ENCODE measurements at places on chromosomes 13 and 19.

GRCh38 chr19:11423164-11423790 lies 4.2 kb upstream of the RGL3 start:
- no peak for DNase-seq

- no peak for DNase-seq
Measured at GRCh38 chr13:114256547-114256946, 21.9 kb downstream of the CDC16 start.

DNA sequence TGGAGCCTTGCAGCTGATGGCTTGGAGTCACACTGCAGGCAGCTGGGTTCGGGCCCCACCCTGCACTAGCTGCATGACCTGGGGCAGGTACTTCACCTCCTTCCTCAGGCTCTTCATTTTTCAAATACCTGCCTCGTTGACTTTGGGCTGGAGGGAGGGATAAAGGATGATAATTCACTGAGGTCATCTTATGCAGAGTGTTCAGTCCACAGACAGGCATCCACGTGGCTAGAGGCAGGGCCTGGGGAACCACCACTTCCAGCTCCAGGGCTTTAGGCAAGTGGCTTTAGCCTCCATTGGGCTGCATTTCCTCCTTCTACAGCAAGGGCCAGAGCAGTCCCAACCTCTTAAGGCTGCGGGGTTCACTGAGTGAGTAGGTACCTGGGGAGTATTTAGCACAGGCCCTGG lies 84.8 kb downstream of the SIPA1L3 start:
- DNase-seq, result no peak

DNA sequence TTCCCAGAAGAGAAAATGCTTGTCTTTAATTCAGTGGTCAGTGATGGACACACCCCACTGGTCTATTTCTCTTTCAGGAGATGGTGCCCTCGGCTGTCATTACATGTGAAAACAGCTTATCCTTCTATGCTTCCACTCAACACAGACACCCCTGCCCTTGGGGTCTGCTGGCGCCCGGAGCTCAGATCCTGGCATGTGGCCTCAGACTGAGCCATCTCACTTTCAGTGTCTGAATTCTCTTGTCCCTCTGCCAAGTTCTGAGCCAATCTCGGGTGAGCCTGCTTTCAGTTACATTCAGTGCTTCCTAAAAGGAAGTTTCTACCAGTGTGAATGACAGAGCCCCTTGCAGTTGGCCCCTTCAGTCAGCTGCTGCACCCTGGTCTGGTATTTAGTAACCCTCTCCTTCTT lies 293.6 kb downstream of the DNAJC15 start:
- no peak for DNase-seq

DNA sequence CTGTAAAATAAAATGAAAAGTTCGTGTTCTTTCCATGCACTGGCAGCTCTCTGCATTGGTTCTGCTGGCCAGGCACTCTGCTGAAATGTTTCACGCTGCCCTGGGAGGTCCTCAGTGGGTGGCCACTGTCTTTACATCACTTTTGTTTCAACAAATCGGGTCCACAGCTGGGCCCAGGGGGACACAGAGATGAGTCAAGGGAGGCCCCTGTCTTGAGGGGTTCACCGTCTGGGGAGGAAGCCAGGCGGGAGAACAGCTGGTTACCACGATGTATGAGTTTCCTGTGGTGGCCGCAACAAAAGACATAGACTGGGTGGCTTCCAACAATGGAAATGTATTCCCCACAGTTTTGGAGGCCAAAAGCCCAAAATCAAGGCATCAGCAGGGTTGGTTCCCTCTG lies 5.1 kb upstream of the KLF2 start:
- no peak for DNase-seq
